Left hindlimb (tissue), 1 donor: ENCODE measurements at places on chromosomes 4 and X.

DNA sequence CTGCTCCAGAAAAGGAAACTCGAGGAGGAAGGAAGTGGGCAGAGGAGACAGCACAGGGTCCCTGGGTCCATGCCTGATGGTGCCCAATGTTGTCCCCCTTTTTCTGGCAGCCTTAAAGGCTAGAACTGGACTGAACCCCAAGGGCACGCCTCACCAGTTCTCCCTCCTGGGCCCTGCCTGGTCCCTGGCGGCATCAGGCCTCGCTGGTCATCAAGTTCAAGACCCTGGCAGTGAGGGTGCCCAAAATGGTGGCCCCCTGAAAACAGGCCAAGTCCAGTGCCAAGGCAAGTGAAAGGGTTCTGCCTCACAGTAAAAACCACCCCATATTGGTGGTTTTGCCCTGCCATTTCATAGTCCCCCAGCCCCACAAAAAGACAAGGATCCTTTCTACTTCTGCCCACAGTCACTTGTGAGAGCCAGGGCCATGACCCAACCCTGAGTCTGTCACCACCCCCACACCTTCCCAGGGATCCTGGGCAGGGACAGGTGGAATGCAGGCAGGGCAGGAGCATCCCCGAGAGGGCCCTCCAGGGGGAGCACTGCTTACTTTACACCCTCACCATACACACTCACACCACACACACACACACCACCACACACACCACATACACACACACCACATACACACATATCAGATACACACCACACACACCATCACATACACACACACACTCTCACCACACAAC is 107.6 kb downstream of the DCTD start:
- DNase-seq: no peak

DNA sequence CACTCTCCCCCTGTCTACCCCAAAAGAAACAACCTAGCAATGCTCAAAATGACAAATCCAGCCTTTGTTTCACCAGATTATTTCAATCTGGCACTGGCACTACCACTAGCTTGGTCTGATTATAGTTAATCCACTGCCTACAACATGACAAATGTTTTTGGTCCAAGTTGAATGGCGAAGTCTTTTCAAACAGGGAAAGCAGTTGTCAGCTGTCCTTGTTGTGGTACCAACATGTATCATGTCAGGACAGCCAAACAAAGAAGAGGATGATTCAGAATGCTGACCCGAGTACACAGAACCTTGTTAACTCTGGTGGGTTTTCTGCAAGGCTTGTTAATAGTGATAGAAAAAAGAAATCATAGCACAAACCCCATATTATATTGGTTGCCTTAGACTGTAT is 160.8 kb upstream of the ANK2 start:
- DNase-seq: no peak

DNA sequence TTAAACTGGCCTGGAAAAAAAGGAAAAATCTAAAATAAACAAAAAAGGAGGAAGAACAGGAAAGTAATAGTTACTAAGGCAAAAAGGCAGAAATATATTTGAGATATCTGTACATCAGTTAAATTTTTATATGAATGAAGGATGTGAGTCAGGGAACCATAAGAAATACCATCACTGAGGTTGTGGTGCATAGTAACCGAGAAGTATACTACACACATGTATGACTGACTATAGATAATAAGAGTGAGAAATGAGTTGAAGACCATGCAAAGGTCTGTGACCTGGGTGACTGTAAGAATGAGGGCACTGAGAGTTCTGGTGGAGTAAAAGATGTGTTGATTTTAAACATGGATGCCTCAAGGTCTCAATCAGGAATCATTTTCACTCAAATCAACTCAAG is 220.6 kb upstream of the FAM241A start:
- DNase-seq: no peak

GRCh38 chr4:53156896-53157295 is 209.0 kb downstream of the SCFD2 start:
- no peak for DNase-seq

DNA sequence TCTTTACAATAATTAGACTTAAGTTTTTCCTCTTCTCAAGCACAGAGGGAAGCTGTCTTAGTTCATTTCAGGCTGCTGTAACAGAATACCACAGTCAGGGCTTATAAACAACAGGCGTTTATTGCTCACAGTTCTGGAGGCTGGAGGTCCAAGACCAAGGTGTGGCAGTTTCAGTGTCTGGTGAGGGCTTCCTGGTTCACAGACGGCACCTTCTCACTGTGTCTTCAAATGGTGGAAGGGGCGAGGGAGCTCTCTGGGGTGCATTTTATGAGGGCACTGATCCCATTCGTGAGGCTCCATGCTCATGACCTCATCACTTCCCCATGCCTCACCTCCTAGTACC is 115.7 kb upstream of the MXRA5 start:
- DNase-seq: no peak
